Activated CD8-positive, alpha-beta memory T cell treated with anti-CD3 and anti-CD28 coated beads for 4 hours (primary cell): ENCODE measurements at places on chromosomes 5 and 9.

- no peak for DNase-seq
Observed at GRCh38 chr9:96031366-96031824, 155.9 kb downstream of the ERCC6L2 start.

DNA sequence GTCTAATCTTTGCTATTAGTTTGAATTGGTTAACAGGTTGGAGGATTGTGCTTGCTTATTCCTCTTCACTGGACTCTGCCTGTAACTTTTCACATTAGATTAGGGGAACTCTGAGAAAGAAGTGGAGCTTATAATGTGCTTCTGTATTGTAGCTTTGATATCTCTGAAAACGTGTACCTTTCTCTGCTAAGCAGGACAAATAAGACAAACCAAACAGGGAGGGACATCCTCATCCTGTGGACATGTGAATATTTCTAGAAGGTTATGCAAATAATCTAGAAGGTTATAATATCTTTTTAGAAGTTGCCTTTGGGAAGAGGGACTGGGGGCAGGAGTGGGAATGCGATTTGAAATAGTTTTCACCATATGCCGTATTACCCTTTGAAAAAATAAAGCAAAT is 11.7 kb downstream of the IQGAP2 start:
- no peak for DNase-seq

DNA sequence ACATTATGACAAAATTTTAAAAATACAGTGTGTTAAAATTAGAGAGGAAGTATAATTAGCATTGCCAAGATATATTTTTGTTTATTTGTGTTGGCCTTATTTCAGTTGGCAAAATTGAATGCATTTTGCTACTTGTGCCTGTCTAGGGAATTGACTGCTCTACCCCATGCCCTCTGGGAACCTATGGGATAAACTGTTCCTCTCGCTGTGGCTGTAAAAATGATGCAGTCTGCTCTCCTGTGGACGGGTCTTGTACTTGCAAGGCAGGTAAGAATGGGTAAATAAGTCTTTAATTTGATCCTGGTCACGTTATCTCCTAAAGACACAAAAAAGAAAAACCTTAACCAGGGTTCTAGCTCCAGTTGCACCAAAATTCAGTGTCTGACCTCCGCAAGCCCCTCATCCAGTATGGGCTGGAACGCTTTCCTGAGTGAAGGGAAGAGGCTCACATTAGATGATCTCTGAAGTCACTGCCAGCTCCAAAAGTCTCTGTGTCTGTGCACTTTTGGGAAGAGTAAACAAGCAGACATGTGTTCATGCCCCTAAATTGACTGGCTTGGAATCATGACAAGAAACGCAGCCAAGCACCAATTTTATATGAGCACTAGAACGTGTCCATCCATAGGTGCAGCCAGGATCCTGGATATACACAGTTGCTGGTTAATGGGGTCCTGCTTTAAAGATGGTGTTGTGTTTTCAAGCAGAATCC is 98.3 kb upstream of the PRRC1 start:
- DNase-seq, result no peak

- DNase-seq, result no peak
Observed at GRCh38 chr5:50663636-50664035, 2.8 kb upstream of the PARP8 start.

GRCh38 chr5:32358611-32359010 is 45.9 kb upstream of the MTMR12 start:
- DNase-seq, result no peak

DNA sequence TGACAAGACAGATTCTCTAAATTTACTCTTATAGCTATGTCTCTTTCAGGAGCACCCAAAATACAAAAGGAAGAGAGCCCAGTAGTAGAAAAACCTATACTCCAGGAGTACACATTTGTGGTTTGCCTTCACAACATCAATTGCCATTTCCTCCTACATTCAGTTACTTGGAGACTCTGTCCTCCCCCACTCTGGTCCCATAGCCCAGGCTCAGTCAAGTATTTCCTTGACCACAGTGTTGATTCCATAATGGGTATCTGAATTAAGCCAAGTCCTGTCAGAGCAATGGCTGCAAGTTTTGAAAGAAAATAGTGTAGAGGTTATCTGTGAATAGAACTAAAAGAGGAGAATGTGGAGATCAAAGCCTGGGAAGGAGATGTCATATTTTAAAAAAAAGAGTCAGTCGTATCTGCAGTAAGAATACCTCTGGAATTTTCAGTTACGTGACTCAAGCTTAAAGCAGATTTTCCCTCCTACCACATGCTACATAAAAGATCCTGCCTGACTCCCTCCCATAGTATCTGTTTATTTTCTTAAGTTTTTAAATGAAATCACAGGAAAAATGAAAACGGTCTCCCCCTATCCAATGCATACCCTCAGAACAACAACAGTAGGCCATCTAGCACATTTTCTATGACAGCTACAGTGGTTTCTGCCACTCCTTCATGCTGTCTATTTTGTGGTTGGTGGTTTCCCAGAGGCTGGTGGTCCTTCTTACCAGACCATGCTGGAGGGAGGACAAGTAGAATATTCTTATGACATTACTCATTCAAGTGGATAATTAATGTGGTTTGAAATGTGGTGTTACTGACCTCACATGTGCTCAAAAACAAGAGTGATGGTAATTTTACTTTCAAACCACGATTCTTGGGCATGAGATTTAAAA is 249.7 kb upstream of the TMEM161B start:
- no peak for DNase-seq

DNA sequence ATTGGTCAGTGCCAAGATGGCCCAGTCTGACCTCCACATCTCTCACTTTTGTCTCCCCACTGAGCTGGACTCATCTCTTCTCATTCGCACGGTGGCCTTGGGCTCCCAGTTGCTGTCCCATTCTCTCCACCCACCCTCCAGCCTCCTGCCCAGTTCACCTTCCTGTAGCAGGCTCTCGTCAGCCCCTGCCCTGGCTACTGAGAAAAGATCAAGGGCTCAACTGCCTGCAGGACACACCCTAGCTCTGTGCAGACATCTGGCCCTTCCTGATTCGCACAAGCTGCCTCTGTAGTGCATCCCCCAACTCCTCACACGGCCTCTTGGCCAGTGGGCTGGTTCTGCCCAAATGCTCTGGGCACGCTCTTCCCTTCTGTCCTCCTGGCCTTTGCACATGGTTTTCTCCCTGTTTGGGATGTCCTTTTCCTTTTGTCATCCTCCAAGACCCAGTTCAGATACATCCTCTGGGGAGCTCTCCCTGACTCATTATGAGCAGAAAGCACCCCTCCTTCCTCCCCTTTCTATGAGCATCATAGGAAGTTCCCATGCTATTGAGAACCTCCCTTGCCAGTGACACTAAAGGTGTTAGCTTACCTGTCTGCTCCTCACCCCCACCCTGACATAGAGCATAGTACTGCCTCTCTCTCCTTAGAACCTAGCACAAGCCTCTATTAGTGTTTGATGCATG is 78.5 kb upstream of the TGFBR1 start:
- no peak for DNase-seq

DNA sequence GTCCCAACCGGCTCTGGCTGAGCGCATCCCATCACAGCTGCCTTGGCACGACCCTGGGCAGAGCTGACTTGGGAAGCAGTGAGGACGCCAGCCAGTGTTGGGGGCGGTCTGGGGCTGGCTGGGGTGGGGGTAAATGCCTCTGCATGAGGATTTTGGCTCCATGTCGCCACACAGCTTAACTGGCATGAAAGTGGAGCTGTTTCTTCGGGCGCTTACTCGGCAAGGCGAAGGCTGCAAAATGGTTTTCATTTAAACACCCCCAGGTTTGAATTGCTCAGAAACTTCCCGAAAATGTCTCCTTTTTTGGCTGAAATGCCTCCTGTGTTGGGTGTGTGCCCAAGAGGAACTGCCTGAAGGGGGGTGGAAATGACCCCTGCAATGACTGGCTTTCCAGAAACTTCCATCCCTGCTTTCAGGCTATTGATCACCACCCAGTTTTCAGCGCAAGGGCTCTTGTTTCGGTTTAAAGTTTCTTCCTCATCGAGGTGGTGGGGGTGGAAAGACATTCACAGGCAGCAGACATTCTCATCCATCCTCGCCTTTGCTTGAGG is 38.3 kb downstream of the PTGES start:
- no peak for DNase-seq

- no peak for DNase-seq
Observed at GRCh38 chr9:1743121-1743960, 271.8 kb upstream of the SMARCA2 start.
